ENCODE measurements at places on chromosomes 16 and 17.
A peak's percentile ranks its signal among the peaks of the same experiment; 100 is the strongest.

- DNase-seq: no peak
Measured at GRCh38 chr16:56316545-56316944, 108.8 kb downstream of the AMFR start.

DNA sequence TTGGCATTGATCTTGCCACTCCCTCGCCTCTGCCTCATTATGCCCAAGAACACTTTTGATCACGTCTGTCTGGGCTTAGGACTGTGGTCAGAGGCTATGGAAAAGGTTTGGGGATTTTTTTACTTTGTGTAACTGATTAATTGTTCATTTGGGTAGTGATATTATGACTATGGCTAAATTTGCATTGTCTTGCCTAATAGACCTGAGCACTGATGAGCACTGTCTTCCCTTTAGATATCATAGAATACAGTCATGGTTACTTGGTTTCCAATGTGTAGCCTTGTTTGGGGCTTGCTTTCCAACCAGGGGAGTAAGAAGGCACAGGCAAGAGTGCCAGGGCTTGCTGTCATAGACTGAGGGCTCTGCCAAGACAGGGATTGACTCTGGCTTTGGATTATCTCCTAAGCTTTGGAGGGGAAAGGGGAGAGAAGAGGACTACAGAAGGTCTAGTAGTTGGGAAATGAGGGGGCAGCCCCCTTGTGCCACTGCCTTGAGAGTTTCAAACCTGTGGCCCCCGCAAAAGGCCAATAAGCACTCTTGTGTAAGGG is 13.7 kb downstream of the LIMD2 start:
- DNase-seq: no peak

GRCh38 chr17:31888124-31888523 is 13.4 kb downstream of the UTP6 start:
- no peak for DNase-seq

DNA sequence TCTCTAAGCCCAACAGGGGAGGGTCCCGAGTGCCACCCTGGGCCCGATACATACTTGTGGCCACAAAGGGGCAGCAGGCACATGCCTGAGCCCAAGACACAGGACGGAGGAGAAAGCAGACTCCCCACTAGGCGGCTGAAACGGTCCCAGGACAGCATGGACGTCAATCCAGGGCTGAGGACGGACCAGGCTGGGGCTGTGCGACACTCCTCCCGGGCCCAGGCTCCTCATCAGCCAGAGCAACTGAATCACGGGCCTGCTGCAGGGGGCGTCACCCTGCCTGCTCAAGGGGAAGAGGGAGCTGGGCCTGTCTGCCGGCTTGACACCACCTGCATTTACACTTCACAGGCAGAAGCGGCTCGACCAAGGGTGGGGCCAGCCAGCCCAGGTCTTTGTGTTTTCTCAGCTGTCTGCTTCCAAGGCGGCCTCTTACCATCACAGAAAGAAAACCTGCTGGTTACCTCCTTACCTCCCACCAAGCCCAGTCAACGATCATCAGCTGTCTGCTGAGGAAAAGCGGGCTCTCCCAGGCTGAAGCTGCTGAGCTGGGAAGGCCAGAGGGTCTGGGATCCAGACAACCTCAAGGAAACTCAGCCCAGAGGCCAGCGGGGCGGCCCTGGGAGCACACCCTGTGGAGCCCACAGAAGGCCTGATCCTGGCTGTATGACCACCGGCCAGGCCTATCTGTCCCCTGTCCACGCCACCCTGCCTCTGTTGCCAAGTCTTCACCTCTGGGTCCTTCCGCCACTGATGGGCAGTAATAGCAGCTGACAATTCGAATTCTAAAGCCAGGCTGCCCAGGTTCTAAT is 26.4 kb downstream of the KIFC3 start:
- no peak for DNase-seq

DNA sequence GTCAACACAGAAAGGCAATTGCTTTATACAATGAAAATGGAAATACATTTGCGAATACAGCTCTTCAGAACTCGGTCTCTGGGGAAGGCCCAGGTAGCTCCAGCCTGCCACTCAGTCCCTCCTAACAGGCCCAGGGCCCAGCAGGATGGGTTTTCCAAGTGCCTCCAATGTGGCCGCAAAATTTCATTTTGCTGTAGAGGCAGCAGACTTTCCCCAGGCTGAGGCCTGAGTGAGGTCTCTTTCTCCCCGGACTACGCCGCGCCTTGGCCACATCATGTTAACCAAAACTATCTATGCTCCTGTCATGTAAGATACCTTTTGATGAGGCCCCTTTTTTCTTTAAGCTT is 606.0 kb upstream of the SALL1 start:
- no peak for DNase-seq

DNA sequence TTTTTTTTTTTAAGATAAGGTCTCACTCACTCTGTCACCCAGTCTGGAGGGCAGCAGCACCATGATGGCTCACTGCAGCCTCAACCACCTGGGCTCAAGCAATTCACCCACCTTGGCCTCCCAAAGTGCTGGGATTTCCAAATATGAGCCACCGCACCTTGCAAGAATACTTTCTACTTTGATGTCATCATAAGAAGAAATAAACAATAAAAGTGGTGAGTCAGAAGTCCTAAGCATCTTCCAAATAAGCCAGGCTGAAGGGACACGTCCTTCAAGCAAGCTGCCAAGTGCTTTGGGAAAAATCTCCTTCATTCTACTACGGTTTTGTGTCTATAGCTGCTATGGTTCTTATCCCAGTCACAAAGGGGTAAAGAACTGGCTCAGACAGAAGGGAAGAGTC is 20.3 kb downstream of the HASPIN start:
- DNase-seq: no peak

- no peak for DNase-seq
Measured at GRCh38 chr16:67828651-67829050, 13.5 kb upstream of the THAP11 start.

- no peak for DNase-seq
Measured at GRCh38 chr17:5225668-5226457, 8.8 kb downstream of the SCIMP start.

- DNase-seq: no peak
Measured at GRCh38 chr16:4005281-4005680, 111.0 kb downstream of the ADCY9 start.

- no peak for DNase-seq
Measured at GRCh38 chr16:27114006-27114405, 47.3 kb downstream of the C16orf82 start.

DNA sequence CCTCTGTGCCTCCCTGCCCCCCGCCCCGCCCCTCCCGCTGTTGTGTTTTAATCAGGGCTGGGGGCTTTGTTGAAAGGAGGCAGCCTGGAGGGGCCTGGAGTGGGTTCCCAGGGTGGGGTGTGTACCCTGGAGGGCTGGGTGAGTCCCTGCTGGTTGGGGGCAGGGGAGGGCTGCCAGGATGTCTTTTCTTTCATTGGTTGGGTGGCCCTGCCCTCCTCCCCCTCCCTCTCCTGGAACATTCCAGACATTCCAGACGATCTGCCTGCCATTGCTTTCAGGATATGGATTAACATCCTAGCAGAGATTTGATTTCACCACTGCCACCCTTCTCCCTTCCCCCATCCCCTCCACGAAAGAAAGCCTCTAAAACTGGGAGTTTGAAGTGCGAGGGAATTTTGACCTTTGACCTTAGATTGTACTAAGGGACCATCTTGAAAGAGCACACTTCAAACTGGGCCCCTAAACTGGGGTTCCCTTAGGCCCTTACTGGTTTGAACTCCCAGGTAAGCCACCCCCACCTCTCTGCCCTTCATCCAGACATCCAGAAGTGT is 25.3 kb downstream of the IGF2BP1 start:
- DNase-seq: no peak

GRCh38 chr17:17566896-17567513 is 24.5 kb downstream of the PEMT start:
- DNase-seq: no peak

GRCh38 chr17:61847659-61848058 is 15.7 kb downstream of the BRIP1 start:
- DNase-seq: no peak

GRCh38 chr17:52536489-52536888 is 378.0 kb upstream of the CA10 start:
- DNase-seq: no peak

DNA sequence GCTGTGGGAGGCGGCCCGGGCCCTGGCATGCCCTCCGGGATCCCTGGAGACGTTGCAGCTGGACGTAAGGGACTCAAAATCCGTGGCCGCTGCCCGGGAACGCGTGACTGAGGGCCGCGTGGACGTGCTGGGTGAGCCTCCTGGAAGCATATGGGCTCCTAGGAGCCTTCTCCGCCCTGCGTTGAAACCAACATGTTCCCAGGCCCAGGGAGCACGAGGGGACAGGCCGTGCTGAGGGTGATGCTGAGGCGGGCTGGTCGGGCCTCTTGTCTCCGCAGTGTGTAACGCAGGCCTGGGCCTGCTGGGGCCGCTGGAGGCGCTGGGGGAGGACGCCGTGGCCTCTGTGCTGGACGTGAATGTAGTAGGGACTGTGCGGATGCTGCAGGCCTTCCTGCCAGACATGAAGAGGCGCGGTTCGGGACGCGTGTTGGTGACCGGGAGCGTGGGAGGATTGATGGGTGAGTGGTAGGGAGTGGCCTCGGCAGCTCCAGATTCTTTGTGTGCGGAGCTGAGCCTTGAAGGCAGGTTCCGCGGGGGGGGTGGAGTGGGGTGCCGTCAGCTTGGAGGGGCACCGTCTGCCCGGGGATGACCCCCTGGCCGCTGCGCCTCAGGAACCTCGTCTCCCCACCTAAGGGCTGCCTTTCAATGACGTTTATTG is 567 bp downstream of the HSD17B1 start:
- DNase-seq: no peak

- DNase-seq: no peak
Measured at GRCh38 chr17:17943281-17943984, 28.8 kb downstream of the TOM1L2 start.

DNA sequence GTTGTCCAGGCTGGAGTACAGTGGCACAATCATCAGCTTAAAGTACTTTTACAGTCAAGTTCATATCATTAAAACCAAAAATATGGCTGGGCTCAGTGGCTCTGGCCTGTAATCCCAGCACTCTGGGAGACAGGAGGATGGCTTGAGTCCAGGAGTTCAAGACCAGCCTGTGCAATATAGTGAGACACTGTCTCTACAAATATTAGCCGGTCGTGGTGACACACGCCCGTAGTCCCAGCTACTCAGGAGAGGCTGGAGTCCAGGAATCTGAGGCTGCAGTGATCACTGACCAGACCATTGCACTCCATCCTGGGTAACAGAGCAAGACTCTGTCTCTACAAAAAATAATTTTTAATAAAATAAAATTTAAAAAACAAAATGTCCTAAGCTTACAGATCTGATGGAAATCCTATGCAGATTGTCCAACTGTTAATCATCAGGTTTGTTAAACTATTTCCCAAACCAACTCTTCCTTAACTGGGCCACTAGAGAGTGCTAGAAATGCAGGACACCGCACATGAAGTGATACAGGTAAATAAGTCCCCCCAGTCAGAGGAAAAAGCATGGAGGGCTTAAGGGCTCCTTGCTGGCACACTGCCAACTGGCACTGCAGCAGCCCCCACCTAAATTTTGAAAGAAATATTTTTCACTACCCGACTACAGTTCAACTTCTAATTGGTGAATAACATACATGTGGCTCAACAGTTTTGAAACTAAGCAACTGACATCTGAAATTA is 2.8 kb downstream of the USP22 start:
- DNase-seq: no peak

GRCh38 chr17:47949197-47949759 is 7.9 kb downstream of the PNPO start:
- DNase-seq: peak; percentile 60

GRCh38 chr16:31471241-31471874 is 594 bp upstream of the TGFB1I1 start:
- no peak for DNase-seq

- DNase-seq: no peak
Measured at GRCh38 chr16:6131526-6132050, 1034.0 kb upstream of the EEF2KMT start.

DNA sequence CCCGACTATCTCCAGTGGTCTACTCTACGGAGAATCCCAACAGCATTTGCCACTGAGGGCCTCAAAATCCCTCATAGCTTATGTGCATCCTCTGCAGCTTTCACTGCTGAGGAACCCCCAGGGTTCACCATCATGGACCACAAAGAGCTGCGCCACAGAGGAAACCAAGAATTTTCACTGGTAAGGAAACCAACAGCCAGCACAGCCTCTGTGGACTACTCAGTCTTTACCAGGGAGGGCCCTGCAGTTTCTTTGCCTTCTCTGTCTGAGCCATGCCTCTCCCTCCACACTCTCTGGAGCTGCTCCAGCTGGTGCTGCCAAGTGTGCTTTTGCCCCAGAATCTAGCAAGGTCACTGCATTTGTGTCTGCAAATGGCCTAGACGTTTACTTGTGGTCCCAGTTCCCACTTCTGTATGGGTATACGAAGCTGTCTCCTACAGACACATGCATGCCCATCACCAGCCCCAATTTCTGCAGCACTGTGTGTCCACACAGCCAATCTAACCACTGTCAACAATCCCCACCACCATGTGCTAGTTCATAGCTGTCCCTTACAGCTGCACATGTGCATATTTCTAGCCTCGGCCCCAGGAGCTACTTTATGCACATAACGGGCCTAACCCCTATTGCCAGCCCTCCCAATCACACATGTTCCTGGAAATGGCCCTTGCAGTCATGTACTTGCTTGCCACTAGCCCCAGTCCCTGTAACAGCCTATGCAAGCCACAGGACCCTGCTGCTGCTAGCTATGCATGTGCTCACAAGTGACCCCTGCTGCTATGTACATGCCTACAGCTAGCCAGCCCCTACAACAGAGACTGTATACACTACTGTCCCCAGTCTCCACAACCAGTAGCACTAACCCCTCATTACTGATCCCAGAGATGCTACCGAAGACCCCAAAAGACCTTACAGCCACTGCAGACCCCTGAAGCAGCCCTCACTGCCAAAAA is 1437.4 kb downstream of the CDH11 start:
- DNase-seq: no peak

- DNase-seq: no peak
Measured at GRCh38 chr17:77894126-77894956, 64.2 kb upstream of the TNRC6C start.

DNA sequence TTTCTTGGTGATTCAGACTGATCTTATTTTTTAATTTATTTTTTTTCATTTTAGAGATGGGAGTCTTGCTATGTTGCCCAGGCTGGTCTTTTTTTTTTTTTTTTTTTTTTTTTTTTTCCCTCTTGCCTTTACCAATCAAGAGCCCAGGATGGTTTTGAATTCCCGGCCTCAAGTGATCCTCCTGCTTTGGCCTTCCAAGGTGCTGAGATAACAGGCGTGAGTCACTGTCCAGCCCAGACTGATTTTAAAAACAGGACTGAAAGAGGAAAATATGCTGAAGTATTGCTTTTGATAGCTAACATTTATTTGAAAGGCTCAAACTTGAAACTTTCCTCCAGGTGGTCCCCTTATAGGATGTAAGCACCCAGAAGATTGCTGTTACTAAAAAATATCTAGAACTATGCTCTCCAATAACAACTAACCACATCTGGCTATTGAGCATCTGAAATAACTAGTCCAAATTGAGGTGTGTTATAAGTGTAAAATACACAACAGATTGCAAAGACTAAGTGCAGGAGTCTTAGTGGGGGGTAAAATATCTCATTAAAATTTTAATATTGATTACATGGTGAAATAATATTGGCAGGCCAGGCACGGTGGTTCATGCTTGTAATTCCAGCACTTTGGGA is 15.8 kb upstream of the BRIP1 start:
- no peak for DNase-seq

GRCh38 chr16:87178977-87179376 is 138.2 kb downstream of the C16orf95 start:
- no peak for DNase-seq

GRCh38 chr16:56530872-56531271 is 11.0 kb upstream of the BBS2 start:
- no peak for DNase-seq

- no peak for DNase-seq
Measured at GRCh38 chr17:32315171-32315570, 26.8 kb downstream of the C17orf75 start.
